WTC11 (cell line): ENCODE measurements at places on chromosomes 12 and 14.

DNA sequence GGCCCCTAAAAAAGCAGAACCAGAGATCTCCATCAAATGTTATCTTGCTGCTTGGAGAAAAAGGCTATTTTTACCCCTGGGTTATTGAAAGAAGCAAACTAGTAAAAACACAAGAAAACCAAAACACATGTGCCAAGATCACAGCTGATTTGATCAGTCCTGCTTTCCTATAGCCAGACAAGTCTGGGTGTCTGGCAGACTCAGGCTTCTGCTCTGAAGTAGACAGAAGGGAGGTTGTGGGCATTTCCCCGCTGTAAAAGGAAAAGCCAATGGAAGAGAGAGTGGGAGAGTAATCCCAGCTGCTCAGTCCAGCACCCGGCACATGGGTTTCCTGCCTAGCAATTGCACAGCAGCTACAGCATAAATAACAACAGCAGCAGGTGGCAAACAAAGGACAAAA, 177.9 kb downstream of the PHLDA1 start:
- no peak for DNase-seq

DNA sequence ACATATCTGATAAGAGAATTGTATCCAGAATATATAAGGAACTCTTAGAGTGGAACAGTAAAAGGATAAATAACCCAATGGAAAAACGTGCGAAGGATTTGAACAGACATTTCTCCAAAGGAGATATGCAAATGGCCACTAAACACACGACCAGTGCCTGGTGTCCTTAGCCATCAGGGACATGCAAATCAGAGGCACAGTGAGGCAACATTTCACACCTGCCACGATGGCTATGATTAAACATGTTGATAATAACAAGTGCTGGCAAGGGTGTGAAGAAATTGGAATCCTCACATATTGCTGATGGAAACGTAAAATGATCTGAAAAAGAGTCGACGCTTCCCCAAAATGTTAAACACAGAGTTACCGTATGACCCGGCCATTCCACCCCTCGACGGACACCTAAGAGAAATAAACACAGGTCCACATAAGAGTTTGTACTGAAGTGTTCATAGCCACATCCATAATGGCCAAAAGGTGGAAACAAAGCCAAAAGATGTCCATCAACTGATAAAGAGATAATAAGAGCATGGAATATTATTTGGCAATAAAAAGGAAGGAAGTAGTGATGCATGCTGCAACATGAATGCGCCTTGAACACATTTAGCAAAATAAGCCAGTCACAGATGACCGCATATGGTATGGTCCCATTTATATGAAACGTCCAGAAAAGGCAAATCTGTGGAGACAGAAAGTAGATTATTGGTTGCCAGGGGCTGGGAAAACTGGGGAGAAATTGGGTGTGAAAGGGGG, 6.3 kb upstream of the TMEM121 start:
- DNase-seq, result no peak

GRCh38 chr12:2165021-2165420, 112.2 kb downstream of the CACNA1C start:
- DNase-seq, result no peak

- DNase-seq, result no peak
These were observed 1.9 kb downstream of the LRP1-AS start for GRCh38 chr12:57145460-57146059.

DNA sequence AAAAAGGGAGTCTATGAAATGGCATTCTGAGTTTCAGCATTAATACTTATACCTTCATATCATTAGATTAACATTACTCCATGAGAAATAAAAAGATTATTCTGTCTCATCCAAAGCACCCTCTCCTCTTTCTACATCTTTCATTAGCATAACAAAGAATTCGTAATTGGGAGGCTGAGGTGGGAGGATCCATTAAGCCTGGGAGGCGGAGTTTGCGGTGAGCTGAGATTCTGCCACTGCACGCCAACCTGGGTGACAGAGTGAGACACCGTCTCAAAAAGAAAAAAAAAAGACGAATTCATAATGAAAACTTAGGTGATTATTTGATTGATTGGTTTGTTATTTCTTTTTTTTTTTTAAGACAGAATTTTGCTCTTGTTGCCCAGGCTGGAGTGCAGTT, 1.8 kb upstream of the CDK17 start:
- peak; percentile 46 for DNase-seq

- DNase-seq, result no peak
These were observed 19.6 kb upstream of the FBXO33 start for GRCh38 chr14:39451811-39452210.

DNA sequence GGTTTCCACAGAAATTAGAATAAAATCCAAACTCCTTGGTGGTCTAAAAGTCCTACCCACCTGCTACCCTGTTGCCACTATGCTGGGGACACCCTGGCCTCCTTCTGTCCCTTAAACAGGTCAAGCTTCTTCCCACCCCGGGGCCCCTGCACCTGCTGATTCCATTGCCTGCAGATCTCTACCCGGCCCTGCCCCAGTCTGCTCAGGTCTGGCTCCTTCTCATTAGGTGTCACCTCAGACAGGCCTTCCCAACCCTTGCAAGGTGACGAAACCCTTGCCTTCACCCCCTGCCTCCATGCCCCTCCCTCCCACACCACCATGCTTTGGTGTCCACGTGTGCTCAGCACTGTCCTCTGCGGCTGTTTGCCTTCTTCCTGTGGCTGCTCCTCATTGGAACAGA, 170.6 kb downstream of the PIWIL1 start:
- DNase-seq, result no peak

GRCh38 chr14:101177301-101177971, 273.9 kb upstream of the RTL1 start:
- no peak for DNase-seq

DNA sequence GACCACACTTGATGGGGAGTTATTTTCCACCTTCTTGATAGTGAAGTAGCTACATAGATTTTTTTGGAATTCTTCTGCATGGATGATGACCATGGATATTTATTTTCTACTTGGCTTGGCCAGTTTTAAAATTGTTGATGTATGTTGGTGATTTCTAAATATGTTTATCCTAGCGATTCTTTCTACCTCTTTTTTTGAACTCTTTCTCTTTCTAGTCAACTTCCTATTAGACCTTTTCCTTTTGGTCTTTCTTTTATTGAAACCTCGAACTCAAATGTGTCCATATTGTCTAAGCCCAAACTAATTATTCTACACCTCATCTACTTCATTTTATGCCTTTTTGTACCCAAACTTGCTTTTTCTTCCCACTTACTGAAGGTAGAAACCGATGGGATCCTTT, 37.0 kb downstream of the CCDC91 start:
- DNase-seq, result no peak

- DNase-seq, result no peak
These were observed 32.3 kb upstream of the EIF5 start for GRCh38 chr14:103301512-103302354.

DNA sequence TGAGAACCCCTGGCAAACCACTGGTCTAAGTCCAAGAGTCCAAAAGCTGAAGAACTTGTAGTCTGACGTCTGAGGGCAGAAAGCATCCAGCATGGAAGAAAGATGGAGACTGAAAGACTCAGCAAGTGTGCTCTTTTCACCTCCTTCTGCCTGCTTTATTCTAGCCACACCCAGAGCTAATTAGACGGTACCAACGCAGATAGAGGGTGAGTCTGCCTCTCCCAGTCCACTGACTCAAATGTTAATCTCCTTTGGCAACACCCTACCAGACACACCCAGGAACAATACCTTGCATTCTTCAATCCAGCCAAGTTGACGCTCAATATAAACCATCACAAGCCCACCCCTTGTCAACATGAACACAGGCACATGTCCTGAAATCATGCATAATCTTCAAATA, 155.1 kb downstream of the CCDC59 start:
- DNase-seq, result no peak

DNA sequence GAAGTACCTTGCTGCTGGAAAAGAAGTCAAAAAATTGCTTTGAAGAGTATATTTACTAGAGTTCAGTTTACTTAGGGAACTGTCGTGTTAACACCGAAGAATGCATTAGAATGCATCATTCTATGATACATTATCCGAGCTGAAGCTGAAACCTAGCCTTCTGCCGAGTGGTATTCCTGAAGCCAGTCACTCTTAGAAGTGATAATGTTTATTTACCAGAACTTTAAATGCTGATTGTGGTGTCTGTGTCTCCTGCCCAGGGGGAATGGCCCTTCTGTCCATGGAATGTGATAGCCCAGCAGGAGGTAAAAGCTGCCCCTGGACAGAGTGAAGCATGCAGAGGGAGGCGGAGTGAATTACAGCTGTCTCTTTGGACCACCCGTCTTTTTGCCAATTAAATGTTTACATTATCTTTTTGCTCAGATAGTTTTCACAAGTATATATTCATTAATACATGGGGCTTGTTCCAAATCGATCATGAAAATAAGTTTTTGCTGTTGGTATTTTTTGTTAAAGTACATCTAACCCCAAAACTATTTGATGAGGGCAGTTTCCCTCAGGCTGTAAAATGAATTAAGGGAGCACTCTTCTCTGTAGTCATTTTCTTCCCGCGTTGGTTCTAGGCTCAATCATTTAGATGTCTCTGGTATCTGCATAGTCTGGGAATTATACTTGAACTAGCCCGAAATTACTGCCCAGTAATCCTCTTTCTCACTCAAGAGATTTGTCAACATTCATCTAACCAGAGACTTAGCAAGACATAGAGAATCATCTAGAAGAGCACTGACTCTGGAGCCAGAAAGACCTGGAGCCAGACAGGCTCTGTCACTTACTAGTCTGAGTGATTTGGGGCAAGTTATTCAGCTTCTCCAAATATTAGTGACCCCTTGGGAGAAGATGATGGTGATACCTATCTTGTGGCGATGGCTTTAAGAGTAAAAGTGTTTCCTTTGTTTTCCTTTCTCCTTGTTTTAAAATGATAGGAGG, 147.6 kb downstream of the CRADD start:
- peak; percentile 68 for DNase-seq

DNA sequence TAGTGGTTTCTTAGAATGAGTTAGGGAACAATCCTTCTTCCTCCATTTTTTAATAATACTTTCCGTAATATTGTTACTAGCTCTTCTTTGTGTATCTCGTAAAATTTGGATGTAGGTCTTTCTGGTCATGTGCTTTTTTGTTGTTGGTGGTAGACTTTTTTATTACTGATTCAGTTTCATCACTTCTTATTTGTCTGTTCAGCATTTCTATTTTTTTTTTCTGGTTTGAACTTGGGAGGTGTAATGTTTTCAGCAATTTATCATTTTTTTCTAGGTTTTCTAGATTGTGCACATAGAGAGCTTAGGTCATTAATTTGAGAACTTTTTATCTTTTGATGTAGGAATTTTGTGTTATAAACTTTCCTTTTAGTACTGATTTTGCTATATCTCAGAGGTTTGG, 1299.9 kb downstream of the FSCB start:
- DNase-seq, result no peak

DNA sequence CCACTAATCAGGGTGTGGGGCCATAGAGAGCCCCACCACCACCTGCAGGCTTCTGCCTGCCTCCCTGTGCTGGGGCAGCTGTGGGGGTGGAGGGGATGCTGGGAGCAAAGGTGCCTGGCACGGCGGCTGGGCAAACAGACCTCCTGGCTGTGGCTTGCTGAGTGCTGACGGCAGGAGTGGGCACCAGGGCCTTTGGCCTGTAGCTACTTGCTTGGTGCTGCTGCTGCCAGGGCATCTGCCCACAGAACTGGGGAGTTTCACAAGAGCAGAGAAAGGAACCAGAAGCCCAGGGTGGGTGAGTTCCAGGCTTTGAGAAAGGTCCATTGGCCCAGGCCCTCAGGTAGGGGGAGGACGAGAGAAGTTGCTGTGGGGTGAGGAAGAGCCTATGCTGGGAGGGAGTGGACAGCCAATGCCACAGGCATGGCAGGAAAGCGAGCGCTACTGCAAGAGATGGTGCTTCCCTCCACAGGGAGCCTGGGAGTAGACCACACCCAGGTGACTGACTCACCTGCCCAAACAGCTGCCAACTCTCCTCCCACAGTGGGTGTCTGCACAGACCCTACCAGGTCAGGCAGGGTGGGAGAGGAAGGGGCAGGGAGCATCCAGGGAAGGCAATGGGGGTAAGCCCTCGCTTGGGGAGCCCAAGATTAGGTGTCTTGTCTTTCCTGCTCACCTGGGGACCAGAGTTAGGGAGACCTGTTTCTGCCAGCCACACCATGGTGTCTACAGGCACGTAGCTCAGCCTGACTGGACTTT, 39.0 kb upstream of the HDAC7 start:
- no peak for DNase-seq

GRCh38 chr12:120554678-120555077, 20.5 kb downstream of the RNF10 start:
- no peak for DNase-seq

DNA sequence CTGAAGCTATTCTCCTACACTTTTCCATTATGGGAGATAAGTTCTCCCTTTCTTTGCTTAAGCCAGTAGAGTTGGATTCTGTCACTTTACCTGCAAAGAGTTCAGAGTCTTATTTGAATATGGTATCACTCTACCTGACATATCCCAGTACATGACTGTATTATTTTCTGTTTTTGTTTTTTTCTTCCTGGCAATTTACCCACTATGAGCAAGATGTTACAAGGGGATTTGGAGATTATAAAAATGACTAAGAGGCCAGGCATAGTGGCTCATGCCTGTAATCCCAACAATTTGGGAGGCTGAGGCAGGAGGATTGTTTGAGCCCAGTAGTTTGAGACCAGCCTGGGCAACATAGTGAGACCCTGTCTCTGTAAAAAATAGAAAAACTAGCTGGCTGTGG, 46.4 kb upstream of the CHST11 start:
- no peak for DNase-seq

DNA sequence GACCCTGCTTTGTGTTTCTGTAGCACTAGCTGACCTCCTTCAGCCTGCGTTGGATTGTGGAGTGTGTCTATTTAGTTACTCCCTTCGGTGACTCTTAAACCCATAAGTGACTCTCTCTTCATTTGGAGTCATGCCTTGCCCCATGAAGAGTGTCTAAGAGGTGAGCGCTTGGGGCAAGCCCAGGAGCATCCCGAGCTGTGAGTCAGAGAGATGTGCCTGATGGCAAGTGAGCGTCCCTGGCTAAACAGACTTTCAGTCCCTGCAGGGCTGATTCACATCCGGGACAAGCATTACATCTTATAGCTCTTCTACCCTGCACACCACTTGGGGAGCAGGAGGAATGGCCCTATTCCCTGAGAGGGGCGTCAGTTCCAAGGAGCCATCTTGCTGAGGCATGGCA, 24.3 kb upstream of the ATF1 start:
- DNase-seq, result no peak

DNA sequence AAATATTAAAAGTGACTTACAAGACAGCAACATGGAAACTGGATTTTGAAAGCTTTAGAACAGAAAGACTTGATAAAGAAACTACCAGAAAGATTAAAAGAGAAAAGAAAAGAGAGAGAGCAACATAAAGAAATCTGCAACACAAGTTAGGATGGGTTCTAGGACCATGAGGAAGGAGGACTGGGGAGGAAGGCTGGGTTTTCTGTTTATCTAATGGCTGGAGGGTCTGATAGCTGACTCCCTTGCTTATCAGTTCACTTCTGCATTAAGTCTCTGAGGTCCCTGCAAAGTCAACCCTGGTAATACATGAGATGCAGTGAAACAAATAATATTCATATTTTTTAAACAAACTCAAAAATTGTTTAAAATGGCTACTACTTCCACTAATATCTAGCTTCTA, 90.1 kb downstream of the RPAP3 start:
- DNase-seq, result no peak
